ENCODE measurements at places on chromosomes 4 and X.
A peak's percentile ranks its signal among the peaks of the same experiment; 100 is the strongest.

GRCh38 chrX:15468036-15468435 lies 25.1 kb downstream of the PIR start:
- DNase-seq: peak; percentile 43

- peak; percentile 25 for DNase-seq
Measured at GRCh38 chr4:41256131-41256739, 493 bp upstream of the UCHL1 start.

- peak; percentile 35 for DNase-seq
Measured at GRCh38 chrX:10945498-10945897, 165.6 kb upstream of the HCCS start.

DNA sequence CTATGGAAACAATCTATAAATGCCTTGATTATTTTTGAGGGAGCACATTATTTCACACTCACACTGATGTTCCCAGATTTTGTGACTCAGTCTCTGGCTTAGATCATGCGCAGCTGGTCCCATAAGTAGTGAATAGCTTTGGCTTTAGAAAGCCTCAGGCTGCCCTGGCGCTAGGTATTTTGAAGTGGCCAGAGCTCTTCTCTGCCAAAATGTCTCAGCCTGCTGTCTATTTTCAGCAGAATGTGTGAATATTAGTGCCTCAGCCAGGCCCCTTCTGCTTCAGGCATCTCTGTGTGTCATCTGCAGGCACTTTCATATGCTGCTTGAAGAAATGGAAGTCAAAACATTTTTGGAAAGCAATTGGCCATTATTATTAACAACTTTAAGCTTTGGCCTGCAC lies 931.0 kb upstream of the INTU start:
- DNase-seq: peak; percentile 48

GRCh38 chr4:183288955-183289354 lies 31.1 kb downstream of the CLDN22 start:
- DNase-seq: no peak

DNA sequence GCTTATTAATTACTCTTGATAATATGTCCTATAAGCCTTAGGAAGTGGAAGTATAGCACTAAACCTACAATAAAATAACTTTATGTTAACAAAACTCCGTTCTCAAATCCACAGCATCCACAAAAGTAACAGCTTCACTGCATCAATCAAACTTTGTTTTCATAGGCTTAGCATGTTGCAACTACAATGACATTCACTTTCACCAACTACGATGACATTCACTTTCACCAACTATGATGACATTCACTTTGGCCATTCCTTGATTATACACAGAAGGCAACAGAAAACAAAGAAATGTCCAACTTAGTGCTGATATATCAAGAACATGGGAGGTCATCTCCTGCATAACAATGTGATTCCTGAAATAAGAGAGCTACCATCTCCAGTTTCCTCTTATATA lies 44.3 kb downstream of the FBXL5 start:
- no peak for DNase-seq

DNA sequence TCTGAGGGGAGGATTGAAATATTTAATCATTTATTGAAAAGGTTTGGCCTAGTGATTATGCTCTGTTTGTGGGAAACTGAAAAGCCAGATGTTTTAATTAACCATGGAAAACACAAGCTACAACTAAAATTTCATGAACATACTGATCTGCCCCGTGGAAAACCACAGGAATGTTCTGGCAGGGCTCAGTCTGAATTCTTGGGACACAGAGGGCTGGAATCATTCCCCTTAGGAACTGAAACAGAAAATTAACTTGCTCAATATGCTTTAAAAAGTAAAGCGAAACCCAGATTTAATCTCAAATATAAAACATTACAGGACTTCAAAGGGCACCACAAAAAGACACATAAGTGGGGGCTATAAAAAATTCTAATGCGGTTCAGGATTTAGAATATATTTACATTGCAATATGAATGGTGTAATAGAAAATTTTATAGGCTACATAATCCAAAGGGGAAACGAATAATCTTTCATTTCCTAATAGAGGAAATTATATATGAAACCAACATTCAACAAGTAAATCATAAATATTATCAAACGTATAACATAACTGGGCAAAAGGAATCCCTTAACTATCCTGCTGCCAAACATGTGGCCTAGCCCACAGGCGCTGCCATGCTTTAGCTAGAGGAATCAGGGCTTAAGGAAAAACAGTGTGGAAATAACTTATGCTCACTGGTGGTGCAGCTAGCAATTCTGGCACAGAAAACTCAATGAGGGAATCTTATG lies 70.9 kb downstream of the APBB2 start:
- peak; percentile 82 for DNase-seq

DNA sequence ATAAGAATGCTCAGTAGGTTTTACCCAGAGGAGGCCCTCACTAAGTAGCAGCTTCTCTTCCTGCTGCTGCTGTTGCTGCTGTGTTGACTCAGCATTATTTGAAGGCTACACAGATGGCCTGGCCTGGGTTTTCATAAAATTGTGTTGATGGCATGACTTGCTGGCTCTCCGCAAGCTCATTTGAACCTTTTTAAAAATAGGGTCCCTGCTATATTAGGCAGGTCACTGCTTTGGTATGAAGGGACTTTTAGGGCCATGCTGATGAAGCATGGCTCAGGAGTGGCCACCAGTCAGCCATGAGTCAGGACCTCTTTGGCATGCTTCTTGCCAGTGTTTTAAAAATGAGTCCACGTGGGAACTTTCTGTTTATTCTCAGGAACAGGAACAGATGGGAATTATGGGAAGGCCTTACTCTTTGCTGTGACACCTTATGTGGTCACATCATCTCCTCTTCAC lies 128.7 kb downstream of the MID1IP1 start:
- peak; percentile 51 for DNase-seq

DNA sequence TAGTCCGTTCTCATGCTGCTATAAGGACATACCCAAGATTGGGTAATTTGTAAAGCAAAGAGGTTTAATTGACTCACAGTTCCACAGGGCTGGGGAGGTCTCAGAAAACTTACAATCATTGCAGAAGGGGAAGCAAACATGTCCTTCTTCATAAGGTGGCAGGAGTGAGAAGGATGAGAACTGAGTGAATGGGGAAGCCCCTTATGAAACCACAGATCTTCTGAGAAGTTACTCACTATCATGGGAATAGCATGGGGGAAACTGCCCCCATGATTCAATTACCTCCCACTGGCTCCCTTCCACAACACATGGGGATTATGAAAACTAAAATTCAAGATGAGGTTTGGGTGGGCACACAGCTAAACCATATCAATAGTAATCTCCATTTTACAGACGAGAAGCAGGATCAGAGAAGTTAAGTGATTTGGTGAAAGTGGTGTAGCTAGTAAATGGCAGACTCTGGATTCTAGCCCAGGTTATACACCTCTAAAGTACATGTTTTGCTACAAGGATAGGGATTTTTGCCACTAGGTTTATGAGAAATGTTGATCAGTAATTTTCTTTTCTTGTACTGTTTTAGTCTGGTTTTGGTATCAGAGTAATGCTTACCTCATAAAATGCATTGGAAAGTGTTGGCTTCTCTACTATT lies 47.3 kb upstream of the C1GALT1C1 start:
- DNase-seq: no peak

DNA sequence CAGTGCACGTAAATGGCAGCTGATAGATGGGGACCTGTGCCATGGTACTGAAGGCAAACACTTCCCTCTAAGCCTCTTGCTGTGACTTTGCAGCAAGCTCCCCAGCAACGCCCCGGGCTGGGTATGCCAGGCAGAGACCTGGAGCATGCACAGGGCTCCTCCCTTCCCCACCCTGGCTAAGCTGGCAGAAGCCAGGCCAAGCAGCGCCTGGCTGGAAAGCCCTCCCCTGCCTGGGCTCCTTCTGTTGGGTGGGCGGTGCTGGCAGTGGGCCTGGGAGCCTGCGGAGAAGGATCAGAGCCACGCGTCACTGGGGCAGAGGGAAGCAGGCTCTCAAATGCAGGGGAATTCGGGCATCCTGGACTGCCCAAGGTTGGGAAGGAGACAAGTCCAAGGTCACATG lies 3.6 kb downstream of the ATP2B3 start:
- DNase-seq: peak; percentile 59

GRCh38 chr4:39484582-39485272 lies 25.9 kb downstream of the LIAS start:
- no peak for DNase-seq

GRCh38 chr4:876780-877179 lies 50.9 kb upstream of the CPLX1 start:
- no peak for DNase-seq

DNA sequence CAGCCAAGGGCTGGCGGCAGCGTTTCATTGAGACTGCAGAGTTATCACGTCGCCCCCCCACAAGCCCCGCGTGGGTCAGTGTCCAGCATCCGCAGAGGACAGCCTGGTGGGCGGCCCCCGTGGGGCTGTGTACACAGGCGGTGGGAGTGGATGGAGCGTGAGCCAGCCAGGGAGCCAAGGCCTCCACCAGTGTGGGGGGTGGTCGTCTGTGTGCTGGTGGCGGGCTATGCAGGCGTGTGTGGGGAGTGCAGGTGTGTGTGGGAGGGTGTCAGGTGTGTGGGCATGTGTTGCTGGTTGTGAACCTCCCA lies 56.5 kb upstream of the NKX1-1 start:
- no peak for DNase-seq

GRCh38 chrX:48520976-48521352 lies 644 bp upstream of the EBP start:
- no peak for DNase-seq

DNA sequence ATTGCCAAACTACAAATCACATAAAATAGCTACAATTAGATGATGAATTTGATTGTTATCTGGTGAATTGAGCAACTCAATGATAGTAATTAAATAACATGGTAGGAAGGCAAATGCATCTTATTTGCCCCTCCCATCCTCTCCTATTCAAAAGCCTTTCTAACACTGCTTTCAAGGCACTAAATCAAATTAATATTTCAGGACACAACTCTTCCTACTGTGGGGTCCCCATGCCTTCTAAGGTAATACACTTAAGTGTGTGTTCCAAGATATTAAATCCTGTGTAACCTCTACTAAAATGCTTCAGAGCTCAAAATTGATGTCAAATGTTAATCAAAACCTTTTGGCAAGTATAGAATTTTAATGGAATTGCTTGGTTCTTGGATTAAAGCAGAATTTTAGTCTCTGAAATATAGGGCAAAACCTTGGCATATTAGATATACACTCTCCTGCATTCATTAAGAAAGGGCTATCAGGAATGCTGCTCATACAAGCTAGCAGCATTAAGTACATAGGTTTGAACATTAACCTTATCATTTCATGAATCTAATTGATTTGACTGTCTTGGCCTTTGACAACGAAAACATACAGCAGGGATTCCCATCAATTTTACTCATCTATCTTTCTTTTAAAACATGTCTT lies 371.8 kb upstream of the GALNTL6 start:
- DNase-seq: no peak

- DNase-seq: peak; percentile 87
Measured at GRCh38 chrX:134669378-134670098, 11.3 kb upstream of the PLAC1 start.

GRCh38 chrX:136126371-136126770 lies 21.0 kb upstream of the FHL1 start:
- DNase-seq: no peak

- no peak for DNase-seq
Measured at GRCh38 chr4:2485956-2486355, 17.1 kb downstream of the RNF4 start.

DNA sequence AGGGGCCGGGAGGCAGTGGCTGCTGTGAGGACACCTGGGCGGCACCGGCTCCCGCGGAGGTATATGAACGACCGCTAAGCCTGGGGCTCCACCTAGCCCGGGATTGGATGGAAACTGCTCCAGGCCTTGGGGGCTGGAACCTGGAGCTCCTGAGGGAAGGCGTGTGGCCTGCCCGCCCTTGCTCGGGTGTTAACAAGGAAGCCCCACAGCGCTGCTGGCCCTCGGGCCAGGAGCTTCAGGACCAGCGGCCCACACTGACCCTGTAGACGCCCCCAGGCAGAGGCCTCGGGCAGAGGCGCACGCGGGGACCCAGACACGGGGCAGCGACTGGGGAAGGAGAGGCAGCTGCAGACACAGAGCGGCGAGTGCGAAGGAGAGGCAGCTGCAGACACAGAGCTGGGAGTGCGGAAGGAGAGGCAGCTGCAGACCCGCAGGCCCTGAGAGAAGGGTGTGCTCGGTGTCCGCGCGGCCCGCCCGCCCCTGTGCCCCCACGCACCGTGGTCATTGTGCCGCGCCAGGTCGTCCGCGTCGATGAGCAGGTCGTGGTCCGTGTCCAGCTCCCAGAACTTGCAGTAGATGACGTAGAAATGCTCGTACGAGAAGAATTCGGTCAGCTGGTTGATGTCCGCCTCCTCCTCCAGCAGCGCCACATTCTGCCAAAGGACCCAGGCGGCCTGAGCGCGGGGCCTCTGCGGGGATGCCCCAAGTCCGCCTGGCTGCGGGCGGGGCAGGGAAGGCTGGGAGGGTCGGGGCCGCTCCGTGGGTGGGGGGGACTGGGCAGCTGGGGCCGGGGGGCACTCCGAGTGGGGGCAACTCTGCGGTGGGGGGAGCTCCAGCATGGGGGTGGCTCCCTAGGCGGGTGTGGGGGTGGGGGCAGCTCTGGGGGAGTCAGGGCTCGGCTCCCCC lies 26.7 kb upstream of the GTPBP6 start:
- no peak for DNase-seq

GRCh38 chrX:16771483-16772398 lies 14.5 kb upstream of the TXLNG start:
- no peak for DNase-seq

DNA sequence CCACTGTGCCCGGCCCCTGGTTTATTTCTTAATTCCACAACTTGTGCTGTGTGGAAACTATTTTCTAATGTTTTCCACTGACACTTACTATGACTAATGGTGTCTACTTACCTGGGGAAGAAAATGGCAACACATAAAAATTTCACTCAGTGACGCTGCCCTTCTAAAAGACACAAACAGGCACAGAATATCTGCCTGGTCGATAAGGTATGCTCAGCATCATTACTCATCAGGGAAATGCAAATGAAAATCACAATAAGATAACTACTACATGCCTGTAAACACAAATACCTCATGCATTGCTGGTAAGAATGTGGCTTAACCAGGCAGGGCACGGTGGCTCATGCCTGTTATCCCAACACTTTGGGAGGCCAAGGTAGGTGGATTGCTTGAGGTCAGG lies 61.6 kb downstream of the UBE2K start:
- DNase-seq: no peak

DNA sequence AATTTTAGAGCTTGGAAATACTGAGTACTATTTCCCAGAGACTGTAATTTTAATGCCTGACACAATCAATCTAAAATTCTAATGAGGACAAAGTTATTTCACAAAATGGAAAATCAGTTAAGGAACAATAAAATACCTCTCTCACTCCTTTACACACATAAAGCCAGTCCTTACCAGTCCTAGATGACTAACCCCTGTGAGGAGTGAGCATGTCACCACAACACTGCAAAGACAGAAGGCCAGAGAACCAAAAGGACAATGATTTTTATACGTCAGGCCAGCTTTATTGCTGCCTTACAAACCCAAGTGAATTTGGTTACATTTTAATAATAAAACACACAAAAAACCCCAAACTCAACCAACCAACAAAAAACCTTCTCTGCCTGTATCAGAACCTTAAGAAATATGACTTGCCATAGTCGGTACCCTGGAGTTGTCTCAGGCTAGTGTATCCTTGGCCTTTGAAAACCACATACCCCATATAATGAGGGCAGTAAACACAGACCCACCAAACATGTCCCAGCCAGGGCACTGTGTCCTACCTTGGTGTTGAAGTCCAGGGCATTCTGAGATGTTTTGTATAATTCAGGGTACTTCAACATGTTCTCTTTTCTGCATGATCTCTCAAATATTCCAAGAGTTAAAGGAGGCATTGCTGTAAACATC lies 57.6 kb downstream of the SHISA3 start:
- no peak for DNase-seq
